M059J (cell line): ENCODE measurements at places on chromosomes 5 and 9.

DNA sequence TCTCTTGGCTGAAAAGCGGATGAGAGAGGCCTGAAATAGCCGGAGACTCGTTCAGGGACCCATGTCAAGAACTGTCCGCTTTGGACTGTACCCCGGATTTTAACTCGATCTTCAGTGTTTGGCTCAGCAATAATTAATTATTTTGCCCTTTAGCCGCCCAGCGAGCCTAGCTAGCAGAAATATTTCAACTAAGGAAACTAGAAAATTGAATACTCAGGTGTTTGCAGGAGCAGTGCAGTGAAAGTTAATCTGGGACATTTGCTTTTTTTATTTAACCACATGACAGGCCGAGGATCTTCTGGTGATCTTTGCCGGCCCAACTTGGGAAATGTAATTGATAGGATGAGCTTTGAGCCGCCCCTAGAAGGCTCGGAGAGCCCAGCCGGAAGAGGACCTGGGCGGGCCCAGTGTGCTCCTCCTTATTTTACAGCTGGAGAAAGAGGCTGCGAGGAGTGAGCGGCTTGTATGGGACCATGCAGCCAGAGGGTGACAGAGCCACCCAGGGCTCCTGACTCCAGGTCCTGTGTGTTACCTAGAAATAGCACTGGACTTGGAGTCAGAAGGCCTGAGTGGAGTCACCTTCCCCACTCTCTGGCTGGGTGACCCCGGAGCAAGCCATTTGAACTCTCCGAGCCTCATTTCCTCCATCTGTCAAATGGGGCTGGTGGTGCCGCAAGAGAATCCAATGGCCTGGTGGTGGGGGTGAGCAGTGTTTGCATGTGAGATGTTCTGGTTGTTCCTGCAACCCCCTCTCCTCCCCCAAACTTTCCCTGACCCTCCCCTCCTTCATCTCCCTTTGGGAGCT lies 2.4 kb downstream of the PPARGC1B start:
- DNase-seq: no peak

DNA sequence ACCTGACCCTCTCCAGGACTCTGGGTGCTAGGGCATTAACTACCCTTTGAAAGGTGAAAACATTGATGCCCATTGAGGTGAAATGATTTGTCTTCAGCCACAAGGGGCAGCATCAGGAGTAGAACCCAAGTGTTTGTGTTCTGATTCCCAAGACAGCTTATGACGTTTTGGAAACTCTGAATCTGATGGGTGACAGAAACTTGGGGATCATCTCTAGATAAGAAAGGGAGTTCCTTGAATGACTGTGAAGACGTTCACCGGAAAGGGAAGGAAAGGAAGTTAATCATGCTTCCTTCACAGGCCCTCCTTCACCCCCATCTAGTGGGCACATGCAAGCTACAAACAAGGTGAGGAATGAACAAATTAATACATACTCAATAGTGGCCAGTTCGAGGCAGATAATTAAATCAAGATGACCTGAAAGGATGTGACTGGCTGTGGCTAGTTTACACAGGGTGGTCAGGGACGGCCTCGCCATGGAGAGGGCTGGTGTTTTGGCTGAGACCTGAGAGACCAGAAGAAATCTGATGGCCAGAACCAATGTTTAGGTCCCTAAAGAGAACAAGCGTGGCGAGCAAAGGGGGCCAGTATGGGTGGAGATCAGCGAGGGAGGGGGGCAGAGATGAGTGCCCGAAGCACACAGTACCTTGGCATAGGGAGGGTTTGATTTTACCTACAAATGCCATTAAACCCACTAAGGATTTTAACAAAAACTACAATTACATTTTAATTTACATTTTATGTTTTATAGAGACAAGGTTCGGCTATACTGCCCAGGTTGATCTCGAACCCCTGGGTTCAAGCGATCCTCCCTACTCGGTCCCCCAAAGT lies 937 bp upstream of the SLC26A2 start:
- DNase-seq: peak; percentile 97

DNA sequence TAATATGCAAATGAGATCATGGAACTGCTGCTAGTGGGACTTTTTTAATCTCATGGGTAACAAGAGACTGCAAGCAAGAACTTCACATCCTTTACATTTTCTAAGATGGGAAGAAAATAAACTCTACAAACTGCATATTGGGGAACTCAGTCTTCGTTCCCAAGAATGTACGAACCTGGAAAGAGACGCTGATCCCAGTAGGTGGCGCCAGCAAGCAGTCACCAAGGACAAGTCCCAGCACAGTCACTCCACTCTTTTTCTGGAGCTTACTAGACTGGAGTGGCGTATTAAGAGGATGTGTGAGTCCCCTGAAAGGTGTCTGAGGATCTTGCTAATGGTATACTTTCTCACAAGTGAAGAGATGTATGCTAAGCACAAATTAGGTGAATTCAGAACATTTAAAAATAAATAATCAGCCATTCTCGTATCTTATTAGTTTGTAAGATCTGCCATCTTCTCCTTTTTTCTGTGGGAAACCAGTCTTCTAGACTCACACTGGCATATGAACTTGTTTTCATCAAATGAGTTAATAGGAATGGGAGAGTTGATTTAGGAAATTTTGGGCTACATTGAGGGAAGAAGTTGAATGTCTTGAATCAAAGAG lies 16.0 kb upstream of the PUM3 start:
- peak; percentile 63 for DNase-seq

GRCh38 chr5:34899066-34899465 lies 16.2 kb downstream of the RAD1 start:
- DNase-seq: peak; percentile 44

GRCh38 chr9:93642961-93643360 lies 66.6 kb downstream of the PHF2 start:
- DNase-seq: peak; percentile 82

- DNase-seq: no peak
Observed at GRCh38 chr5:143115381-143115780, 288.1 kb downstream of the NR3C1 start.

DNA sequence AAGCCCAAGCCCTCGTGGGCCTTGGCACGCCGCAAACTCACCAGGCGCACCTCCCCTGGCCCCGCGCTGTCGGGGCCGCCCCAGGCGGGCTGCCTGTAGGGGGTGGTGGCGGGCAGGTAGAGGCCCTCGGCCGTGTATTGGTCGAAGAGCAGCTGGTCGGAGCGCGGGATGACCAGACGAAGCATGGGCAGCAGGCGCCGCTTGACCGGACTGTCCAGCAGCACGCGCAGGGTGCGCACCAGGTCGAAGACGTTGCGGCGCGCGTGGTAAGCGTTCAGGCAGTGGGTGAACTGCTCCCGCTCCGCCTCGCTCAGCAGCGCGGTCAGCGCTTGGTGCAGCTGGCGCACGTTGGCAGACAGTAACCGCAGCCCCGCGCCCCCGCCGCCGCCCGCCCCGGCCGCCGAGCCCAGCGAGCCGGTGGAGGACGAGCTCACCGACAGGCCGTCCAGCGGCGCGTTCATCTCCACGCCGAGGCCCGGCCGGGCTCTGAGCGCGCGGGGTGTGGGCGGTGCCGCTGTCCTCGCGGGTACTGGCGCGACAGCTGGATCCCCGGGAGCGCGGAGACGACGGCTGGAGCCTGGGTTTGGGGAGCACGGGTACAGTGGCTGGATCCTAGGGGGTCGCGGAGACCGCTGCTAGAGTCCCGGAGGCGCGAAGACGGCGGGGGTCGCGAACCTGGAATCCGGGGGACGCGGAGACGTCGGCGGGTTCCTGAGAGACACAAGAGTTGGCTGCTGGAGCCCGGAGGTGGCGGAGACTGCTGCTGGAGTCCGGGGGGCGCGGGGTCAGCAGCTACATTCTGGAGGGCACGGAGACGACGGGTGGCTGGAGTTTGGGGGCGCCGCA lies 709 bp downstream of the WHRN start:
- peak; percentile 62 for DNase-seq

- DNase-seq: peak; percentile 99
Observed at GRCh38 chr5:61301341-61302199, 30.5 kb upstream of the ZSWIM6 start.

DNA sequence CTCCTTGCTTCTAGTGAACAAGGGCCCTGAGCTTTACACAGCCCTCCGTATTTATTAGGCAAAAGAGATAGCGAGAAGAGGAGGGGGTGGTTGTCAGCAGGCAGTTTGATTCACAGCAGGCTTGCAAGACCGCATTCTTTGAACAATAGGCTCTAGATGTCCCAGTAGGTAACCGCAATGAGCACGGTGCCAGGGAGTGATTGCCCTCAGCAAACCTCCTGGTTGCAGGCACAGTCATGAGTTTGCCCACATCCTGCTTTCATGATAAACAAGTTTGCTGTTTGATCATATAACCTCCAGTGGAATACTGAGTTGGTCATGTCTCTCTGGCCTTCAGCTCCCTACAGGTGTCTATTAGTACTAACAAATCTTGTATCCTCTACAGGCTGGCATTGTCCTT lies 66.1 kb downstream of the CACNA1B start:
- DNase-seq: no peak

DNA sequence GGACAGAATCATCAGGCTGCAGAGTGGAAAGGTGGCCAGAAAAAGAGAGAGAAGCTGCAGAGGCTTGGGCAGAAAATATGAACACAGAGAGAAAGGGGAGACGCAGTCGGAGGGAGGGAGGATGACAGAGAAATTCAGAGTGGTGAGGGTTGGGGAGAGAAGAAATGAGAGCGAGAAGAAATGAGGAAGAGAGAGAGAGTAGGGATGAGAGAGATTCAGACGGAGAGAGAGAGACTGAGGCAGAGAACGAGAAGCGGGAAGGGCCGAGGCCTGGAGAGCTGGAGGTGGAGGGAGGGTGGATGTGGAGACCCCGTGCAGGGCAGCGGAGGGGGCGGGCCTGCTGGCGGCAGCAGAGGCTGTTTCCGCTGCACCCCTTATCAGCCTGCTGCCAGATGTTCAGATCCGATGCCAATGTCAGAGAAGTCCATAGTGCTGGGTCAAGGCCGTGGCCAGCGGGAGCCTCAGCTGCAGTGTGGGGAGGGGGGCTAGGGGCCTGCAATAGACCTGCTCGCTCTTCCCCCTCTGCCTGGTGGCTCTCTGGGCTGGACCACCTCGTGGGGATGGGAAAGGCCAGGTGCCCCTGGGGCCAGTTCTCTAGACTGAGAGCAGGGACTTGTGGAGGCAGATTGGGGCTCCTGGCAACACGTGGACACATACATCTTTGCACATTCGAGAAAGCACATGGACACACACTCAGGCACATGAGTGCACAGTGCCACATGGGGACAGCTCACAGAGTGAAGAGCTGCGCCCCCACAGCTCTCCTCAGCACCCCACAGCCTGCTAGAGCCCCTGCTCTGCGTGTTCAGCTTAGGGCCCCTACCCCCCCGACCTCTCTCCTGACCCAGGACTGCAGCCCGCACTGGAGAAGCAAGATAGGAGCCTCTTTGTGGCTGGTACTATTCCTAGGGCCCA lies 4.9 kb upstream of the NR5A1 start:
- no peak for DNase-seq

DNA sequence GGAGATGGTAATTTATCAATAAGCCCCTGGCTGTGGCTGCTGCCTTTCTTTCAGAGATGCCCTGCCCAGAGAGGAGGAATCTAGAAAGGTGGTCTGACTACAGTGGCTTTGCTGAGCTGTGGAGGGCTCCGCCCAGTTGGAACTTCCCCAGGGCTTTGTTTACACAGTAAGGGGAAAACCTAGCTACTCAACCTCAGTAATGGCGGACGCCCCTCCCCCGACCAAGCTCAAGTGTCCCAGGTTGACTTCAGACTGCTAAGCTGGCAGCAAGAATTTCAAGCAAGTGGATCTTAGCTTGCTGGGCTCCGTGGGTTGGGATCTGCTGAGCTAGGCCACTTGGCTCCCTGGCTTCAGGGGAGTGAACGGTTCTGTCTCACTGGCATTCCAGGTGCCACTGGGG lies 865.4 kb upstream of the ACO1 start:
- peak; percentile 15 for DNase-seq

- DNase-seq: peak; percentile 68
Observed at GRCh38 chr9:95409650-95410426, 92.3 kb upstream of the FANCC start.

DNA sequence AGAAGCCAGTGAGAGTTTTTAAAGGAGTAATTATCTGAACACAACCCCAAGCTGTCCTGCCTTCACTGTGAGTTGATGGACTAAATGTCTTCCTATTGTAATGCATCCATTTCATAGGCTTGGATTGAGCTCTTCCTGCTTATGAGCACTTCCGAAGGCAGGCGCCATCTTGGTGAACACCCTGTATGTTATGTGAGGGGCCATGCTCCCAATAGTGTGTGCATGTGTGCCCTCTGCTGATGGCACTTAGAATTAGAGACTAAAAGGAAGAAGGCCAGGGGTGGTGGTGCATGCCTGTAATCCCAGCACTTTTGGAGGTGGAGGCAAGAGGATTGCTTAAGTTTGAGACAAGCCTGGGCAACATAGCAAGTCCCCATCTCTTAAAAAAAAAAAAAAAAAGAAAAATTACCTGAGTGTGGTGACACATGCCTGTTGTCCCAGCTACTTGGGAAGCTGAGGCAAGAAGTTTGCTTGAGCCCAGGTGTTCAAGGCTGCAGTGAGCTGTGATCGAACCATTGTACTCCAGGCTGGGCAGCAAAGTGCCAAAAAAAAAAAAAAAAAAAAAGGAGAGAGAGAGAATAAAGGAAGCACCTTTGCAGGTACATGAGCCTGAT lies 65.0 kb downstream of the C9orf152 start:
- peak; percentile 44 for DNase-seq

- DNase-seq: peak; percentile 77
Observed at GRCh38 chr5:54861212-54861894, 124.0 kb downstream of the ESM1 start.

- no peak for DNase-seq
Observed at GRCh38 chr5:143760131-143760505, 51.8 kb upstream of the HMHB1 start.
